ENCODE measurements at places on chromosomes 2 and 18. TPM values are rescaled to one million over a fixed set of nuclear protein-coding genes. Genes with fewer than 3 reads are reported as not detected.
A peak's percentile ranks its signal among the peaks of the same experiment; 100 is the strongest.

Gene INSIG2
- 11.7 TPM for total RNA-seq

GRCh38 chr18:49305688-49306336 is 154.6 kb downstream of the DYM start:
- no peak for DNase-seq

DNA sequence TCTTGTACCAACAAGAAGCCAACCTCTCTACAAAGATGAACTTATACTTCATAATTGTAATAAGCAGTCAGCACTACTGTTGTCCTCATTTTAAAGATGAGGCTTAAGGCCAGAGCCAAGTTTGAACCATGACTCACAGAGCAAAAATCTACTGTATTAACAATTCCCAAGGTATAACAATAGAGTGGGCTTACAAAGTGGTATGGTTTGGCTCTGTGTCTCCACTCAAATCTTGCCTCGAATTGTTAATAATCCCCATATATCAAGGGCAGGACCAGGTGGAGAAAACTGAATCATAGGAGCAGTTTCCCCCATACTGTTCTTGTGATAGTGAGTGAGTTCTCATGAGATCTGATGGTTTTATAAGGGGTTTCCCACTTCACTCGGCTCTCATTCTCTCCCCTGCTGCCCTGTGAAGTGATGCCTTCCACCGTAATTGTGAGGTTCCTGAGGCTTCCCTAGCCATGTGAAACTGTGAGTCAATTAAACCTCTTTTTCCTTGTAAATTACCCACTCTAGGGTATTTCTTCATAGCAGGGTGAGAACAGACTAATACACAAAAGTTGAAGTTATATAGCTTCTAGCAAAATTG is 19.5 kb downstream of the MRPL44 start:
- no peak for DNase-seq

DNA sequence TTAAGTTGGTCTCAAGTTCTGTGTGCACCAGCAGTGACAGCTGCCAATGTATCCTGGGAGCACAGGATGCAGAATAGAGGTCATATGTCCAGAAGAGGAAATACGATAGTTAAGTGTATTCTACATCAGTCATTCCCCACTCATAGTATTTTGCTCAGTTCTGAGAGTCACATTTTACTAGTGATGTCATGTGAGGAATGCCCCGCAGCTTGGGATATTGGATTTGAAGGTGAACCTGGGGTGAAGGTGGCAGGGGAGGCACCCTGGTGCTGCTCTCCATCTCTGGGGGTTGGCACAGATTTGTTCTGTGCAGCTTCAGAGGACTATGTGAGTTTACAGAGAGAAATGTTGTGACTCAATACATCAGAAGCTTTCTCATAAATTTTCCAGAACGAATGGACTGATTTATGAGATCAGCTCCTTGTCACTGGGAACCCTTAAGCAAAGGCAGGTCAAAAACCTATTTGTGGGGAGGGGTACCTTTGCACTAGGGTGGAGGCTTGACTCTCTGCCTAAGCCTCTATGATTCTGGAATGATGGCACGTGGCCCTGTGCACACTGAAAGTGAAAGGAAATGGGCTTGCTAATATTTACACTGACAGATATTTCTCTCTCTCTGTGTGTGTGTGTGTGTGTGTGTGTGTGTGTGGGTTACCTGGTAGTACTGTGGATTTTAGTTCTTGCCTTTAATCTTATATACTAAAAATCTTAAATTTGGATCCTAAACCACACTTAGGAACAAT is 95.9 kb downstream of the NEB start:
- peak; percentile 56 for DNase-seq

GRCh38 chr18:7532942-7533341 is 34.2 kb upstream of the PTPRM start:
- DNase-seq, result no peak

- no peak for DNase-seq
These were observed 33.9 kb upstream of the RMP24 start for GRCh38 chr18:35938562-35938961.

GRCh38 chr18:79405781-79406575 is 10.2 kb downstream of the NFATC1 start:
- DNase-seq, result peak; percentile 91
